ENCODE measurements at places on chromosomes 2 and 18.
A peak's percentile ranks its signal among the peaks of the same experiment; 100 is the strongest.

- no peak for DNase-seq
Observed at GRCh38 chr2:240999873-241000541, 1.6 kb downstream of the SNED1 start.

- no peak for DNase-seq
Observed at GRCh38 chr18:31042406-31043181, at the start of gene DSC3. TSS of gene DSC3 (minus strand) at chr18:31042742. CDS start at chr18:31042660, 82 bp downstream.

DNA sequence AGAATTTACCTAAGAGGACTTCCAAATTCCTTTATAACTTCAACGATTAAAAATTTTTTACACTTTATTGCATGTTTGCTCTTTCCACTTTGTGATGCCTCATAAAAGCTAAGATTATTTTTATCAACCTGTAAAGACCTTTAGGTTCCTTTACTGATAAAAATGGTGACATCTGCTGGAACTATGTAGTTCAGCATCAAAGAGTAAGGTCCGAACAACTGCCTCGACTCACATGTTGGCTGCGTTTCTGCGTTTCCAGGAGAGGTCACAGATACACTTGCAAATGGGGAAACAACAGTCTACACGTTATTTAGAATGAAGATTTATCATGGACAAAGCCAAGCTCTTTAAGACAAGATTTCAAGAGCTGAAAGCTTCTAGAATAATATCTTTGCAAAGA is 18.8 kb upstream of the TMX3 start:
- DNase-seq = no peak

- no peak for DNase-seq
Observed at GRCh38 chr2:7352191-7352590, 435.0 kb downstream of the RNF144A start.

DNA sequence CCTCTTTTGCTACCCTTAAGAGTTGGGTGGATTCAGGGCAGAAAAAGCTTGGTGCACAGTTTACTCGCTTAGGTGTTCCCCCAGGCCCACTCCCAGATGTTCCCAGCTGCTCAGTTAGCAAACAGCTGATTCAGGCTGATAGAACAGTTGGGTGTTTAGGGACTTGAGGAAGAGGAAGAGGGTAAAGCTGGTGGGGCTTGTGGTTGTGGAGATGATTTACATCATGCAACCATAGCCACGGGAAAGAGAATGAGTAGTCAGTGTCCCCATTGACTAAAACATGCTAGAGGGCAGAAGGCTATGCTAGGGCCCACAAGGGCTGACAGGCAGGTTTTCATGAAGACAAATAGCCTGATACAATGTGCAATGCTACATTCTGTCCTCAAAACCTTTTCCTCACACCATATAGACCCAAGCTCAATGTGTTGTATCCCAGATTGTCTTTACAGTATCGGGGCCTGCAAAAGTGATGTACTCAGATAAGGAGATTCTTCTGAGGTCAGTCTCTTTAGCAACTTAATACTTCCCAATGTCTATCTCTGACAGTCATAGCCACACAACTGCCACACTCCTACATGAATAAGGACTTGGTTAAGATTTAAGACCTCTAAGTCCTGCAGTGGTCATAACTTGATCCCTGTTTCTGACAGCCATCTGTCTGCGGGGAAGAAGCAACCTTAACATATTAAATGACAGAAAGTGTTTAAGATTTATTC is 15.6 kb downstream of the COLEC12 start:
- no peak for DNase-seq

DNA sequence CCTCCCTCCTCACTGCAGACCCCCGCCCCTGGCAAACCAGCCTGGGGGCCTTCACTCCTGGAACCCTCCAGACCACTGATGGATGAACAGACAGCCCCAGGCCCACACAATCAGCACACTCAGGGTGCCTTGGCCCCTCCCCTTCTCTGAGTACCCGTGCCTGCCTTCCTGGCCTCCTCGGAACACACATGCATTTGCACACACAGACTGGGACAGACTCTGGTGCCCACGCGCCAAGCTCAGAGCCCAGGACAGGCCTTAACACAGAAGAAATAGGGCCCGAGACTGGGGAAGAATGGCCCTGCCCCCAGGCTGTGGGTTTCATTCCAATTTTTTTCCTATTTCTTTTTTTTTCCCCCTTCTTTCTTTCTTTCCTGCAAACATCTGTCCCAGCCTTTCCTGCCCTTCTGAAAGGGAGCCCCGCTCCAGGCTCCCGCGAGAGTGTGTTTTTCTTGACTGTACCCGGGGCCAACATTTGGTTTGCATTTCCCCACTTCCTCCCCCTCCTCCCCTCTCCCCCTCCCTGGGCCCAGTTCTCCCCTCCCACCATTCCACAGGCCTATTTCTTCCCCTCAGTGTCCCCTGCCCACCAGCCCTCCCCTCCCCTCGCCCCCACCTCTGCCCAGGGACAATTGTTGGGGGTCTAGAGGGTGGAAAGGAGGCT is 618 bp upstream of the TNS1 start:
- DNase-seq = no peak

DNA sequence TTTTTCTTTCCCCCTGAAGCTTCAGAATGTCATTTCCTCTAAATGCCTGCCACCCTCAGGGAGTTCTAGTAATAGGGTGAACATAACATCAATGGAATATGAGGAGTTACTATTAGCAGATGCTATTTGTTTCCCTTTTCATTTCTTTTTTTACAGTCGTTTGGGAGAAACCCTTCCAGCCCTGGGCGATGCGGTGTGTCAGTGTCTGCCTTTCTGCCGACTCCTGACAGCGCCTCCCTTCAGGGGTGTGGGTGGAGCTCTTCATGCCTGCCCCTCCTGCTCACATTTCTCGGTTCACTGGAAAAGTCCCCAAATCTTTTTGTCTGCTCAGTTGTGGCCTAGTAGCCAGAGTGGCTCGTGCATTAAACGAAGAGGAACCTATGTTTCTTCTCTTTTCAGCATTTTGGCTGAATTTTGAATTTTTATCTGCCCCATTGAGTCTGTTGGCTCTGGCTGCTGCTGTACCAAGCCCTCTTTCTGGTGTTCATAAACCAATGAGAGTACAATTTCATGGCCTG is 72.3 kb downstream of the FMNL2 start:
- DNase-seq = no peak

GRCh38 chr18:58135701-58136331 is 91.8 kb downstream of the NEDD4L start:
- DNase-seq = no peak

DNA sequence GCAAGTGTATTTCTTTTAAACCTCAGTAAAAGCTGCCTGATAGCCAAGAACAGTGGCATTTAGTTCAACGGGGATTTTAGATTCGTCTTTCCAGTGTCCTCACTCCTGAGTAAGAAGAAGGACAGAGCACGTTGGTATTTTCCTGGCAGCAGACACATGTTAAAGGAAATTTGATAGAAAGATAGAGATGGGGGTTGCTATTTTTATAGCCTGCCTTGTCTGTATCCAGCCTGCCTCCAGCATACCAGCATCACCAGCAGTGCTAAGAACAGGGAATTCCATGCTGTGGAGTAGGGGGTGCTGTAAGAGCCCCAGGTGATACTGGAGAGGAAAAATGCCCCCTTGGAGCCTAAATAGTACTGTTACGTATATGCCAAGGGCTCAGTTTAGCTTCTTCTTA is 1.1 kb upstream of the SMYD1 start:
- no peak for DNase-seq

- DNase-seq = no peak
Observed at GRCh38 chr2:215854008-215854407, 159.3 kb downstream of the MREG start.

DNA sequence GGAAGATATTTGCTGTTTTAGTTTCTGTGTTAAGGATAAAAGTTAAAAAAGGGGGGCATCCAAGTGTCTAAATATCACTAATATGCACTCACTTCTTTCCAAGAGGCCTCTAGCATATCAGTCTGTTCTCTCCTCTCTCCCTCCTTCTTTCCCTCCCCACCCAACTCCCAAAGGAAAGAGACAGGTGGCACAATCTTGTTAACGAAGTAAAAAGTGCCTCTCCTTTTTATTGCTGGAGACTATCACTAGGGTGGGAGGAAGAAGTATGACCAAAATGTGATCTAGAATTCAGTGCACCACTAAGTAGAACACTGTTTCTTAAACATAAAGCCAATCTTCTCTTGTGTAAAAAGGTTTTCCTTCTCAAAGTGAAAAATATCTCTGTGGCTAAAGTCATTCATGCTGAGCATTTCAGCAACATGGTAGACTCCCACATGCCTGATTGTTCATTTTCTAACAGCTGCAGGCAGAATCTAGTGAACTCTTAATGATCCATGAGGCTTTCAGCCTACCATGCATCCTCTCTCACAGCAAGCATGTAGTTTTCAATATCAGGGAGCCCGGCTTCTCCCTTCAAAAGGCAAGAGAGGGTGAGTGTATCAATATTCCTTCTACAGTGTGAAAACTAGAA is 39.5 kb downstream of the RNU4ATAC start:
- no peak for DNase-seq

GRCh38 chr2:240432430-240432819 is 3.0 kb upstream of the GPC1 start:
- no peak for DNase-seq

- DNase-seq = no peak
Observed at GRCh38 chr2:16652296-16653082, 13.1 kb downstream of the CYRIA start.

- DNase-seq = no peak
Observed at GRCh38 chr2:9333591-9334171, 89.6 kb downstream of the ITGB1BP1 start.

GRCh38 chr2:8529706-8530277 is 152.1 kb upstream of the ID2 start:
- no peak for DNase-seq

GRCh38 chr2:223306371-223306770 is 254.4 kb downstream of the KCNE4 start:
- DNase-seq = no peak

GRCh38 chr2:86297382-86298147 is 39.9 kb downstream of the REEP1 start:
- no peak for DNase-seq

- no peak for DNase-seq
Observed at GRCh38 chr2:132871831-132872230, 201.8 kb upstream of the LYPD1 start.

GRCh38 chr2:61710711-61711110 is 143.1 kb downstream of the FAM161A start:
- no peak for DNase-seq

GRCh38 chr2:194253528-194254259 is 1403.3 kb upstream of the SLC39A10 start:
- DNase-seq = no peak

GRCh38 chr2:171181064-171182049 is 20.7 kb upstream of the TLK1 start:
- DNase-seq = no peak

DNA sequence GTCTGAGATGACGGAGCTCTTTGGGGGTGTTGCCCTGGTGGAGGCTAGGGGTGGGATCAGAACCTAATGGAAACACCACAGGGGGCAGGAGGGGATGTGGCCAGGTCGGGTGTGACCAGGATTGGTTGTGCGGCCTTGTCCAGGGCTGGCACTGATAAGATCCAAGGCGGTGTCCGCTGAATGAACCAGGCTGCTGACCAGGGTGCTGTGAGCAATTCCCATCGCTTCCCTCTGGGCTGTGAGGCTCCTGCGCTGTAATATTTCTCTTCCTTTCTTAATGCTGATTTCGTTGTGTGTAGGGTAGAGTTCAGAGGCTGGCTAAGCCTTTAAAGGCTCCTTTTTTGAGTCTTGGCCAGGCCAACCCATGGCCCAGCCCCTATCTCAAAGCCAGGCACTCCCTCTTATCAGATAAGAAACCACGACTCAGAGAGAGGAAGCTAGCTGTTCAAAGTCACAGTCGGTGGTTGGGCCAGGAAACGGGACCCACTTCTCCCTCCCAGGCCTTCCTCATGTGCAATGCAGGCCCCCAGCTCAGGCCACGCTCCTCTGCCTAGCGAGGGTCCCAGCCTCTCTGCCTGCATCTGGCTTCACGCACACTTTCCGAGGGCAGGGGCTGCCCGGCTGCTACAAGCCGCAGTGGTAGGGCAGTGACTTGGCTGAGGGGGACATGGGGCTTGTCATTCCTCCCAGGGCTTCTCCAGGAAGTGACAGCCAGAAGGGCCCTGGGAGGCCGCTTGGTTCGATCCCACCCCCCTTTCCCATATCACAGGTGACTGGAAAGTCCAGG is 26.0 kb upstream of the FOSL2 start:
- DNase-seq = no peak

DNA sequence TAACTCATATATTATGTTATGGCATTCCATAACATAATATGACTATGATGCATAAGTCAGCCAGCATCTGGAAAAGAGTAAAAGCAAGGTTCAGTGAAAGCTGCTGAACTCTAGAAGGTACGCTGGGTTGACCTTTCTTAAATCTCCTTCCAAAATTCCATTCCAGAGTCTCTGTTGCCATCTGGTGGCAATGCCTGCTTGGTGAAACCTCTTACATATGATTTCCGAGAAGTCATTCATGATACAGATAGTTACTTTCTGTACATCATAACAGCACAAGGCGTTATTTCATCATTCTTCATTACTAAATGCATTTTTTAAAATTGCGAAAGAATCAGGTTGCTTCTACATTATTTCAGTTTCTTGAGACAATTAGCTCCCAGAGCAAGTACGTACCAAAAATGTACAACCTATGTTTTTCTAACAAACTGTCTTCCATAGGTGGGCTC is 7.0 kb upstream of the EPG5 start:
- DNase-seq = peak; percentile 8

GRCh38 chr2:176117823-176118371 is 1.3 kb downstream of the HOXD10 start:
- no peak for DNase-seq

GRCh38 chr18:59159265-59159664 is 19.6 kb downstream of the SEC11C start:
- no peak for DNase-seq

GRCh38 chr2:45606796-45607195 is 4.3 kb downstream of the SRBD1 start:
- DNase-seq = no peak

GRCh38 chr2:126656431-126657147 is 631 bp downstream of the GYPC start:
- no peak for DNase-seq

GRCh38 chr2:59413751-59414570 is 1139.5 kb downstream of the BCL11A start:
- DNase-seq = no peak

DNA sequence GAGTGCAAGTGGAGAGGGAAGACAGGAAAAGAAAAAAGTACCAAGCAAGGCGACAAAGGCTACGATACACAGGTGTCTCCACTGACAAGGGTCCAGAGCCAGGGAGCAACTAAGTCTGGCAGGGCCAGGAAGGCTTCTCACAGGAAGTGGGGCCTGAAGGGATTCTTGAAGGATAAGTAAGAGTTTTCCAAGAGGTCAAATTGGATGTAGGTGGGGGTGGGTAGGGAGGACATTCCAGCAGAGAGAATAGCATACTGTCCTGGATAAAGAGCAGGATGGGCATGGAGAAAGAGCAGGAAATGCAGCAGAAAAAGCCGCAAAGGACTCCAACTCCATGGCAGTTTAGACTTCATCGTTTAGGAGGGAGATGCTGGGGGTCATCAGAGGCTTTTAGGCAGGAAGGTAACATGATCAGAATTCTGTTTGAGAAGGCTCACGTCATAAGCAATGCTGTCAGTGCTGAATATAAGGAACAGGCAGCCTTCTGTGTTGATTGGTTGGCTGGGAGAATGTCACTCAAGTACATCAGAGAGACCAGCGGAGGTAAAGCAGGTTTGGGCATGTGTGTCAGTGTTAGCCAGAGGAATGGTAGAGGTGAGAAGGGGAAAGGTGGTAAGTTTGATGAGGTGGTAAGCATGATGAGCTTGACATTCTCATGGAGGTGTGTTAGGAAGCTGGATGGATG is 35.1 kb downstream of the ARHGAP25 start:
- DNase-seq = no peak
